GM12878 (cell line): ENCODE measurements at places on chromosomes 12 and 14.

- no peak for DNase-seq
These were observed 1186.3 kb upstream of the FLRT2 start for GRCh38 chr14:84343656-84344055.

GRCh38 chr12:52646613-52647012, 5.4 kb downstream of the KRT2 start:
- DNase-seq: no peak

- DNase-seq: no peak
These were observed 12.3 kb upstream of the DCD start for GRCh38 chr12:54660320-54660962.

GRCh38 chr12:27785882-27786570, 6.0 kb upstream of the MANSC4 start:
- no peak for DNase-seq

GRCh38 chr12:27513155-27513824, 10.7 kb upstream of the PPFIBP1 start:
- no peak for DNase-seq

DNA sequence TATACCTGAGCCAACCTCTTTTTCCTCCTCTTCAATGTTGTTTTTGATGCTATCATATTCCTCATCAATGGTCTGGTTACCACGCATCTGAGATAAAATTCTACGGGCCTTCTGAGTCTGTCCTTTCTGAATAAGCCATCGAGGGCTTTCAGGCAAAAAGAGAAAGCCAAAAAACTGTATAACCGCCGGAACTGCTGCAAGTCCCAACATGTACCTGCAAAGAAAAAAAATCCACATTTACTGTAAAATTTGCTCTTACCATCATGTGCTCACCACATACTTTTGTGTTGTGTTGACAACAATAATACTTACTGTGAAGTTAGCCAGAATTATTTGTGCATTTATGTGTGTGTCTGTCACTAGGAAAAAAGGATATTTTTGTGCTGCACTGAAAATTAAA, 77.6 kb downstream of the SLC2A13 start:
- no peak for DNase-seq

GRCh38 chr12:131599190-131600159, 111.4 kb upstream of the SFSWAP start:
- DNase-seq: no peak

GRCh38 chr12:1147821-1148220, 156.8 kb downstream of the ERC1 start:
- DNase-seq: no peak

GRCh38 chr12:73726881-73727280, 810.8 kb upstream of the ATXN7L3B start:
- DNase-seq: no peak

- no peak for DNase-seq
These were observed 34.7 kb upstream of the RTRAF start for GRCh38 chr14:51954657-51955056.

- no peak for DNase-seq
These were observed 24.6 kb upstream of the APOF start for GRCh38 chr12:56387152-56387736.

DNA sequence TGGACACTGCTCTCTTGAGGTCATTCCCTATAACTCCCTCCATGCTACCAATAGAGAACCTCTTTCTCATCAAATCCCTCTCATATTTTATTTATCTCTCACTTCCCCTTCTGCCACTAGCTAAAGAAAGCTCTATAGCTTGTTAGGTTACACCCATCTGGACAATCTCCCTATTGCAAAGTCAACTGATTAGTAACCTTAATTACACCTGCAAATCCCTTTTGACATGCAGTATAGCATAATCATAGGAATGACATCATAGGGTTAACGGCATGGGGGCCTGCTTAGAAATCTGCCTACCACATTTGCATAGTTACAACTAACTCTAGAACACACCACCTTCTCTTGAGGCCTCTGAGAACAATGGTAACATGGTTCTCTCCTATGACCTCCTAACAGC, 181.2 kb downstream of the EMP1 start:
- DNase-seq: no peak

DNA sequence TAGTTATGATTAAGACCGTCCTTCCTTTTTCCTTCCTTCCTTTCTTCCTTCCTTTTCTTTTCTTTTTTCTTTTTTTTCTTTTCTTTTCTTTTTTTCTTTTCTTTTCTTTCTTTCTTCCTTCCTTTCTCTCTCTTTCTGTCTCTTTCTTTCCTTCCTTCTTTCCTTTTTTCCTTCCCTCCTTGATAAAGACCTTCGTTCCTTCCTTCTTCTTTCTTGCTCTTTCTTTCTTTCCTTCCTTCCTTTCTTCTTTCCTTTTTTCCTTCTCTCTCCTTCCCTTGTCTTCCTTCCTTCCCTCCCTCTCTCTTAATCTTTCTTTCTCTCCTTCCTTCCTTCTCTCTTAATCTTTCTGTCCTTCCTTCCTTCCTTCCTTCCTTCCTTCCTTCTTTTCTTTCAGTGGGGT, 130.9 kb downstream of the PAPOLA start:
- no peak for DNase-seq

DNA sequence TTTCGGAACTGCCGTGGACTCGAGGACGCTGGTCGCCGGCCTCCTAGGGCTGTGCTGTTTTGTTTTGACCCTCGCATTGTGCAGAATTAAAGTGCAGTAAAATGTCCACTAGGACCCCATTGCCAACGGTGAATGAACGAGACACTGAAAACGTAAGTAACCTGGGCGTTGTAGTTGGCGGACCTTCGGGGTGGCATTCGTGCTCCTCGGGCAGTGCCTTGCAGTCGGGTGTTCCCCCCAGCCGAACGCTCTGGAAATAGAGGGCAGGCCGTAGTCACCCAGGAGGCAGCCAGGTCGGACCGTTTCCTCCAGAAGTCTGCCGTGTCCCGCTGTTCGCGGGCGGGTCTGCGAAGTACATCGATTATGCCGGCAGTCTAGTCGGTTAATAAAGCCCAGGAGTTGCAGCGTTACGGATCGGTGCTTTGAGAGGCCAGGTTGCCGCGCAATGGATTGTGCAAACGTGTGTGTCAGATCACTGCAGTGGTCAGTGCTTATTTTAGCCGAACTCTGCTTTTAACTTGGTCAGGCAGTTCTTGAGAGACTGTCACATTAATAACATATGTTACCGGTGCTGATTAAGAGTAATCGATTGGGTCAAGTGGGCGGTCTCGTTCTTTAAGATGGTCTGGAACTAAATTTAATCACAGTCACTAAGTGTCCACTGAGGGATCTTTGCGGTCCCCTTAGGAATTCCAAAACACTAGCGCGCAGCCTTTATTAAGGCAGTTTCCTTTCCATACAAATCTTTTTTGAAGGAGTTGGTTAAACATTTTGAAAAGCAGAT, 906 bp downstream of the MARK3 start:
- no peak for DNase-seq

- DNase-seq: no peak
These were observed 17.0 kb downstream of the RITA1 start for GRCh38 chr12:113202300-113203075.

- DNase-seq: no peak
These were observed 18.5 kb upstream of the MARK3 start for GRCh38 chr14:103366741-103367140.

- DNase-seq: no peak
These were observed 449.5 kb downstream of the BCAT1 start for GRCh38 chr12:24499151-24500146.

GRCh38 chr12:53867216-53868012, 71.2 kb upstream of the HOXC13 start:
- no peak for DNase-seq

GRCh38 chr12:80038062-80038560, 61.2 kb upstream of the OTOGL start:
- DNase-seq: no peak

DNA sequence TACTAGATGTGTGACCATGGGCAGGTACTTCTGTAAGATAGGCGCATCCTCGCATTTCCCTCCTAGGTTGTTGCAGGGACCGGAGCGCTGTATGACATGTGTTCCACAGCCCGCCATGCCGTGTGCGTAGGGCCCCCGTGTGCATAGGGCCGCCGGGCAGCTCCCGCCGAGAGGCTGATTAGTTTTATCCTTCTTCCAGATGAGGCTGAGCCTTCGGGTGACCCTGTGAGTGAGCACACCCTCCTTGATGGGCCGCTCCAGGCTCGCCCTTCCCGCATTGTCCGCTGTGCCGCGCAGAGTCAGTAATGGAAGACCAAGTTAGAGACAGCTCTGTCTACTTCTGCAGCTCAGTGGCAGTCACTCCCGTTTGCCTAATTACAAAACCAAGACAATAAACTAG, 72.9 kb upstream of the DYNC1H1 start:
- no peak for DNase-seq

GRCh38 chr12:14111230-14111865, 129.9 kb upstream of the GRIN2B start:
- peak; percentile 33 for DNase-seq

GRCh38 chr12:102169922-102170621, 27.6 kb downstream of the PMCH start:
- DNase-seq: no peak

DNA sequence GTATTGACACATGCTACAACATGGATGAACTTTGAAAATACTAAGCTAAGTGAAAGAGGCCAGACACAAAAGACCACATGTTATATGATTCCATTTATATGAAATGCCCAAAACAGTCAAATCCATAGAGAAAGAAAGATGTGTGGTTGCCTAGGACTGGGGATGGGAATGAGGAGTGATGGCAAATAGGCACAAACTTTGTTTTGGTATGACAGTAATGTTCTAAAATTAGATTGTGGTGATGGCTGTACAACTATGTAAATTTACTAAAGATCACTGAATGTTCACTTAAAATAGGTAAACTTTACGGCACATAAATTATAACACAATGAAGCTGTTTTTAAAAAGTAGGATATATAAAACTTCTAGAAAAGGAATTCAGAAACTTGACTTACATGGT, 41.7 kb downstream of the PPP1R13B start:
- no peak for DNase-seq

- DNase-seq: no peak
These were observed 3.2 kb upstream of the EGLN3 start for GRCh38 chr14:33954016-33954598.

DNA sequence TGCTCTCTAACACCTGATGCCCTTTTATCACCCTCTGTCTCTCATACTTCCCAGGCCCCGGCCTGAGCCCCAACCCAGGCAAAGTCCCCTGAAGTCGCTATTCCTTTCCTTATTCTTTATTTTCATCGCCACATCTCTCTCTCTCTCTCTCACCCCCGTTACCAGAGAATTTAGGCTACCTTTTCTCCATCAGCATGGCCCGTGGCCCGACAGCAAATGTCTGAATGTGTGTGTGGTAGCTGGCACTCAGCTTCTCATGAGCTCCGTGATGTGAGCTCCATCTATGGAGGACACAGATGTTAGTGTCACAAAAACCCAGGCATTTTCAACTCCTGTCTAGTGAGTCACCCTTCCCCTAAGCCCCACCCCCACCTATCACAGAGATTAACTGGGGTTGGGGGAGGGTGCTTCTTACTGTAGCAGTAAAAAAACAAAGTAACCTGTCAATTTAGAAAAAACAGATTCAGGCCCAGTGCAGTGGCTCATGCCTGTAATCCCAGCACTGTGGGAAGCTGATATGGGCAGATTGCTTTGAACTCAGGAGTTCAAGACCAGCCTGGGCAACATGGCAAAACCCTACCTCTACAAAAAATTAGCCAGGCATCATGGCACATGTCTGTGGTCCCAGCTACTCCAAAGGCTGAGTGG, 53.8 kb downstream of the VCPKMT start:
- DNase-seq: peak; percentile 71

DNA sequence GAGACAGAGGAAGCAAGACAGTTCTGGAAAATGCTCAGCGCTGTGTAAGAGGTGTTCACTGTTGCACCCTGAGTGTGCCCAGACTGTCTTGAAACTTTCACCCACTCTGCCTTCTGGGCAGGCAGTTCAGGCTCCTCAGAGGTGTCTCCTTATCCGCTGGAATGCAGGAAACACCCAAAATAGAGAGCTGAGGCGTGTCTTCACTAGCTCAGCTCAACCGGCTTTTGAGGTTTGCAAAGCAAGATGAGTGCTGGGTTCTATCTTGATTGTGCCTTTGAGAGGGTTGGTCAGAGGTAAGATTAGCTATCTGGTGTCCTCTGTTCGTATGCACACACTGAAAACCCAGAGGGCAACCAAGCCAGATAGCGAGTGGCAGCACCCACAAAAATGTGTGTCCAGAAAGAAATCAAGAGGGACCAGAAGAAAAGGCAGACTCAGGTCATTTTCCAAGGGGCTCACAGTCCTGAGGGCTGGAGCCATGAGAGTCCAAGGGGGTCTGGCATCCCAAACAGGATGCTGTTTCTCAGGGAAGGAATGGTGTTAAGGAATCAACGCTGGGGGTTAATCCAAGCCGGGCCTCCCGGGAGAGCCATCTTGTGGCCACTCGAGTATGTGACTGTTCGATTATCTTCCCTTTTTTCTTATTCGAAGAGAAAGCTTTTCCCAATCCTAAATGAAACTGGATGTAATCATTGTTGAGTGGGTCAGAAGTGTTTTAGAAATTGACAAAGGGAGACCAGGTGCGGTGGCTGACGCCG, 47.1 kb downstream of the TBX3 start:
- no peak for DNase-seq

DNA sequence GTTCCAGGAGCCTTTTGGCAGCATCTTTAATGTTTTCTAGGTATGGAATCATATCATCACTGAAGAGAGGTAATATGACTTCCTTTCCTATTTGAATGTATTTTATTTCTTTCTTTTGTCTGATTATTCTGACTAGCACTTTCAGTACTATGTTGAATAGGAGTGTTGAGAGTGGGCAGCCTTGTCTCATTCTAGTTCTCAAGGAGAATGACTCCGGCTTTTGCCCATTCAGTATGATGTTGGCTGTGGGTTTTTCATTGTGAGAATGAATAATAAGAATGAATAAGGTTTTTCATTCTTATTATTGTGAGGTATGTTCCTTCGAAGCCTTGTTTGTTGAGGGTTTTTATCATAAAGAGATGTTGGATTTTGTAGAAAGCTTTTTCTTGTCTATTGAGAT, 98.9 kb downstream of the GPHN start:
- no peak for DNase-seq

DNA sequence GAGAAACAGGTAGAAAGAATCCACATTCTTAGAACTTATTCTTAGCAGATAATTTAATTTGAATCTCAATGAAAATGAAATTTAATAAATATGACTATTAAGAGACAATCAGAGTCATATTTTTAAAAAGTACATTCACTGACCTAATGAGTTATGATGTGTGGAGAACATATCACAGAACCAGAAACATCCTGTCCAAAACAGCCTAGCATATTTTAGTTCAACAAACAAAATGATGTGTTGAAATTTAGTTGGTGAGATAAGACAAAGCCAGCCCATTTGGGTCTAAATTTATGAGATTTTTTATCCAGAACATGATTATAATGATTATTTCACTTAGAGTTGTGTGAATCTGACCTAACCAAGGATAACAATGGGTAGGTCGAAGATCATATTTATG, 25.8 kb downstream of the GABARAPL1 start:
- DNase-seq: no peak

DNA sequence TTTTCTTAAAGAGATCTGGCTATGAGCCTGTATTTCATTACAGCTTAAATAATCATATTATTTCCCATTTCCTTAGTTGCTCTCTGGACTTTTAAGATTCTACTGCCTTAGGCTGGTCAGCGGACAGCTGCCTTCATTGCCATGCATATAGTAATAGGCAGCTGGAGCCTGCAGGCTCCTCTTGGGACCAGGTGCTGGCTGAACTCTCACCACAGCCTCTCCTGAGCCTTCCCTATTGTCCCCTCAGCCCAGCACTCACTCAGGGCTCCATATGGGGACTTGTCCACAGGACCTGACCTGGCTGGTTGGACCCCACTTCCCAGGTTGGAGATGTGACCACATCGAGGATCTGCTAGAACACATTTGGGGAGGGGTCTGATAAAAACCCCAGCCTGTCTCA, 405.4 kb downstream of the DPF3 start:
- no peak for DNase-seq
